ENCODE measurements at places on chromosomes 11 and 22.

GRCh38 chr22:23503142-23503541 lies 76.9 kb downstream of the IGLL1 start:
- DNase-seq: no peak

DNA sequence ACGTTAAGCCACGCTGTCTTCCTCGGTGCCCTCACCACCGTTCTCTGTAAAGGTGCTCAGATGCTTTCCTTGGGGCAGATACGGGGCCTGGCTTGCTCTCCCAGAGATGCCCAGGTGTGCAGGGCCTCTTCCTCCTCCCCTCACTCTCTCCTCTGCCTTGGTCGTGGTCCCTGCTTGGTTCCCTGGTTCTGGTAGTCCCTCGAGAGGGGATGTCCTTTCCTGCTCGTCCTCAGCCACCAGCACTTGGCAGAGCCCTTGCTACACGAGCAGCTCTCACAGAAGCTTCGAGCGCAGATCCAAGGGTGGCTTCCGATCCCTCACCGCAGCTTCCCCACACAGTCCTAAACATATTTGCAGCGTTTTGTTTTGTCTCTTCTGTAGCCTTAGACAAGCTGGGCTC lies 298.8 kb downstream of the TBC1D22A start:
- no peak for DNase-seq

DNA sequence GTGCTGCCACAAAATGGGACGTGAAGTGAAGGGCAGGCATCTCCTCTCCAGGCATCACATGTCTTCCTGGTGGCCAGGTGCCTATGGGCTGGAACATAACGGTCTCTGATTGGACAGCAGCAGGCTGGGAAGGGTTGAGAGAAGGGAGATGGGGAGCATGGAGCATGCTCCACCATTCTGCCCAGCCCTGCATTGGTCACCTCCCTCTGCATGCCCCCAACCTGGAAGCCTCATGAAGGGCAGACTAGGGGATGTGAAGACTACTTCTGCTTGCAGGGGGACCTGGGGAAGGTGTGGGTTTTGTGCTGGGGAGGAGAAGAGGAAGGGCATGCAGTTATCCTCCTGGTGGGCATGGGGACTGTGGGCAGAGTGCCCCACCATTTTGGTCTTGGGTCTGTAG lies 782.2 kb downstream of the TBC1D22A start:
- no peak for DNase-seq

- no peak for DNase-seq
Observed at GRCh38 chr22:48736593-48737460, 1090.8 kb downstream of the BRD1 start.

DNA sequence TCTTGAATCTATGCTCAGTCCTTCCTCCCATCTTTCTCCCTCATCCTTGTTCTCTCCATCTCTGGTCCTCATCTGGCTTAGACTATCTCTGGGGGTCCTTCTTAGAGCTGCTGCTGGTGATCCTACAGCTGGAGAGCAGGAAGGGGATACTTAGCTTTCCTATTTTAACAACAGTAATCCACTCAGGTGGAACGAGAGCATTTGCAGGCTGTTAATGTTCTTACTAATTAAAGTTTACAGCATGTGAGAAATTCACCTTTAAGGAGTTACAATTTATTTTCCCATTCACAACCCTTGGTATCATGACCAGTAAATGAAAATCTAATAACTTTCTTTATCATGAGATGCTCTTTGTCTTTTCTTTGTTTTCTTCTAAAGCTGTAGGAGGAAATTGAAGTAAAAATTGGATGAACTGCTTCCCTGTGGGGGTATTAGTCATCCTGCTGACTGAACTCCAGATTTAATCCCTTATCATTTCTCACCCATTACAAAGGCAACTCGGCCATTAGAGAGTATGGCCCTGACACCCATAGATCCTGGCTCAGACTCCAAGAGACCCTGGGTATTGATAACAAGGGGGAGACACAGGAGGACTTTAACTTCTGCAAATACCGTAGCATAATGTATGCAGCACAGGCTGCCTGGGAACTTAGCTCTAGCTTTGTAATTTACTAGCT lies 37.6 kb upstream of the MTNR1B start:
- DNase-seq: no peak

- DNase-seq: no peak
Observed at GRCh38 chr22:48890693-48891554, 936.7 kb downstream of the BRD1 start.

DNA sequence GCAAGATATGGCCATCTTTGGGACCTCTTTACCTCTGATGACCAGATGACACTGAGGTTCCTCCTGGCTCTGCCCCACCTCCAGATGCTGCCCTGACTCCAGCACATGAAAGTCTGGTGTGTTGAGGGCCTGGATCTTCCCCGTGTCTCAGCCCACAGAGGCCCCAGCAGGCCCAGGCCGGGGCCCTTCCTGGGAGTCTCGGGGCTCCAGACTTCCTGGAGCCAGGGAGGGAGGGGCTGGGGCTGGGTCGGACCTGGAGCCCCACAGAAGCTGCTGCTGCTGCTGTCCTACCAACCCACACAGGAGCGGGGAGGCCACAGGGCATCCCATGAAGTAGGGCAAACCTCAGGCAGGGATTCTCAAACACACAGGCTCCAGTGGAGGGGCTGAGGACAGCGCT lies 32.2 kb upstream of the WNT11 start:
- DNase-seq: no peak

DNA sequence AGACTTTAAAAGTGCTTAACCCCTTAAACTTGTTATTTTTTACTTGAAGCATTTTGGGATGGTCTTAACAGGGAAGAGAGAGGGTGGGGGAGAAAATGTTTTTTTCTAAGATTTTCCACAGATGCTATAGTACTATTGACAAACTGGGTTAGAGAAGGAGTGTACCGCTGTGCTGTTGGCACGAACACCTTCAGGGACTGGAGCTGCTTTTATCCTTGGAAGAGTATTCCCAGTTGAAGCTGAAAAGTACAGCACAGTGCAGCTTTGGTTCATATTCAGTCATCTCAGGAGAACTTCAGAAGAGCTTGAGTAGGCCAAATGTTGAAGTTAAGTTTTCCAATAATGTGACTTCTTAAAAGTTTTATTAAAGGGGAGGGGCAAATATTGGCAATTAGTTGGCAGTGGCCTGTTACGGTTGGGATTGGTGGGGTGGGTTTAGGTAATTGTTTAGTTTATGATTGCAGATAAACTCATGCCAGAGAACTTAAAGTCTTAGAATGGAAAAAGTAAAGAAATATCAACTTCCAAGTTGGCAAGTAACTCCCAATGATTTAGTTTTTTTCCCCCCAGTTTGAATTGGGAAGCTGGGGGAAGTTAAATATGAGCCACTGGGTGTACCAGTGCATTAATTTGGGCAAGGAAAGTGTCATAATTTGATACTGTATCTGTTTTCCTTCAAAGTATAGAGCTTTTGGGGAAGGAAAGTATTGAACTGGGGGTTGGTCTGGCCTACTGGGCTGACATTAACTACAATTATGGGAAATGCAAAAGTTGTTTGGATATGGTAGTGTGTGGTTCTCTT lies 2.8 kb downstream of the MALAT1 start:
- no peak for DNase-seq

DNA sequence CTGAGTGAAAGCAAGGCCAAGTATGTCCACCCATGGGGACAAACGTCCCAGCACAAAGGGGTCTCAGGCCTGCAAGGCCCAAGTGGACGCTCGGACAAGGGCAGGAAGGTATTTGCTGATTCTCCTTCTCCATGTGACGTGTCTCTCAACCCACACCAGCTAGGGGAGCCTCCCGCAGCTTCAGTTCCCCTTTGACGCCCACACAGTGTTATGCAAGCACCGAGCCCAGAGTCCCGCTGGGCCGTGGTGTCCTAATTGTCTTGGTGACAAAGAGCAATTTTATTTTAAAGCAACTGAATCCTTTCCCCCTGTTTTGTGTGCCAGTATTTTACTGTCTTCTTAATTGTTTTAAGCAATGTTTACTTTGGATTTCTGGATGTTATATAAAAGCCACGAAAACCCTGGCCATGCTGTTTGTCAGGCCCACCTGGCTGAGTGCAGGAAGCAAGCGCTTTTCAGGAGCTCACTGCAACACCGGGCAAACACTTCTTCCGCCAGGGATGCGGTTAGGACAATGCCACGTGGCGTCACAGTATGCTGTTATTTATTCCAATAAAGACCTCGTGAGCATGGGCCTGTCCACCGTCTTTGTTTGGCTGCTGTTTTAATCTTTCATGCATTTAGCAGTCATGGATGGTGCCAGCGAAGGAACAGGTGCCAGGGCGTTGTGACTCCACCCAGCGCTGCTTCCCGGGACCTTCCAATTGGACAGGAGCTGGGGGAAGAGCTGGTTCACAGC lies 8.2 kb upstream of the PARVG start:
- DNase-seq: no peak

GRCh38 chr11:86116386-86116726 lies 47.5 kb upstream of the PICALM start:
- peak; percentile 7 for DNase-seq

DNA sequence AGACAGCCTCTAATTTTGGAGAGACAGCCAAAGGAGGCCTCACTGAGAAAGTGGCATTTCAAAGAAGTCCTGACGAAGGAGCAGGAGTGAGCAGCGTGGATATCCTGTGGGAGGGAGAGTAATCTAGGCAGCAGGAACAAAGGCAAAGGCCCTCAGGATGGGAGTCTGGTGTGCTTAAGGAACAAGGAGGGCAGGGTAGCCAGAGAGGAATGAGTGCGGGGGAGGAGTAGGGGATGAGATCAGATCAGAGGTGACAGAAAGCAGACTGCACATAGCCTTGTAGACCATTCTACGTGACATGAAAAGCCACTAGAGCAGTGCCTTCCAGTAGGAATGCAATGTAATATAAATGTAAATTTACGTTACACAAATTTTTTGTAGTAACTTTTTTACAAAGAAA lies 5.6 kb downstream of the SLC36A4 start:
- DNase-seq: no peak

DNA sequence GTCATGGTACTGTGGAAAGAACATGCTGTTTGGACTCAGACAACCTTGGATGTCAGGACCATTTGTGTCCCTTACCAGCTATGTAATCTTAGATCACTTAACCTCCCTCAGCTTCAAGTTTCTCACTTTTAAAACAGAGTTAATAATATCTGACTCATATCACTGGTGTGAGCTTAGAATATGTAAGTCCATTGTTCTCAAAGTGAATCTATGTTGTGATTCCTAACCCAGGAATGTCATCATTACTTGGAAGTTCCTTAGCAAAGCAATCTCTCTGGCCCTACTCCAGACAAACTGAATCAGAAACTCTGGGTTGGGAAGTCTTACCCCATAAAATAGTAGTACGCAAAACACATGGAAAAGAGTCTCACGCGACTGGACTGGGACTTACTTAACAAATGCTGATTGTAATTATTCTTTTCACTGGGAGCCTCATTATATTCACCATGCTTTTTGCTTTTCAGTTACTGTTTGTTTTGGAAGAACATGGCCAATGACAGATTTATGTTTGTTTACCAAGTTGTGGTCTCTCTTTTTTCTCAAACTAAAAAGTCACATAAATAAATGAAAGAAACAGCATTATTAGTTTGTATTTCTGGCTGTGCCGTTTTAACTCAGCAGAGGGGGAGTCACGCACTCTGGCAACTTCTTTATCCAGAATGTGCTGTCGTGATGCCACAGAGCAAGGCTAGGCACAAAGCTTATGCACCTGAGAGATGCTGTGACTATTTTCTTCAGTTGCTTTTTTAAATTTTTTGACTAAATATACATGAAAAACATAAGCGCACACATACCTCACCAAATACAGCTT lies 217.7 kb upstream of the CTSC start:
- DNase-seq: no peak

DNA sequence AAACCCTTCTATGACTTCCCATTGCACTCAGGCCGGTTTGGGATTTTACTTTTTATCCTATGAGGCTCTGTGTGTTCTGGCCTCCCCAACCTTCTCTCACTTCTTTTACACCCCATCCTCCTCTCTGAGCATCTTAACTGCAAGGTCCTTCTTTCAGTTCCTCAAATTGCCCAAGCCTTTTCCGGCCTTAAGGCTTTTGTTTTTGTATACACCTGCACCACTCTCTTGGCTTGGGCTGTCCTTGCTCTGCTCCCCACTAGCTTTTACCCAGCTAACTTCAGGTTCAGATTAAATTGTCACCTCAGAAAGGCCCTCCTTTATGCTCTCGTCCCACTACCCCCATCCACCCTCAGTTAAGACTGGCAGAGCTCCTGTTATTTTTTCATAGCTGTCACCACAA lies 55.5 kb downstream of the FAM83F start:
- no peak for DNase-seq

DNA sequence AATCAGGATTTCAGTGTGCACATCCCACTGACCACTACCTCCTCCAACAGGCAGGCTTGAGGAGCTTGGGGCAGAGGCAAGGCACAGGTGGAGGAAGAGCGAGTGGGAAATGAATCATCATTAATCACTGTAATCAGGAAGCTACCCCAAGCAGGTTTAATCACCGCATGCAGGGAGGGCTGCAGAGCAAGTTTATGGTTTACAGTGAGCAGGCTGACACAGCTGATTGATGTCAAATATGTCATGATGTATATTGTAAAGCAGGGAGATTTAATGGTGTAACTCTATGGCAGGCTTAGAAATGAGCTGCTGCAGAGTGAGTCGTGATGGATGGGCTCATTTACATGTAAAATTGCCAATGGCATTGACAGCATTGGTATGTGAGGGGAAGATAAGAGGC lies 441.0 kb downstream of the NTM start:
- no peak for DNase-seq

DNA sequence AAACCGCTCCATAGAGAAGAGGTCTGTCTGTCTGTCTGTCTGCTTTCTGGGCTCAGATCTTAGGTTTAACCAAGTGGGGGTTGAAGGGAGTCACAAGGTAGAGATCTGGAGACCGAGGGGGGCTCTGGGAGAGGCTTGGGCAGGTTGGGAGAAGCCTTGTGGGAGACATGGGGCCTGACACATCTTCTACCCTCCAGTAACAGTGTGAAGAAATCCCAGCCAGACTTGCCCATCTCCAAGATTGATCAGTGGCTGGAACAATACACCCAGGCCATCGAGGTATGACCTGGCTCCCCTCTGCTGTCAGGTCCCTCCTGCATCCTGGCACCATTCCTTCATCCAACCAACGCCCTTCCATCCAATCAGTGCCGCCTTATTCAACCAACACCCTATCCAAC lies 7.4 kb downstream of the PRR33 start:
- DNase-seq: no peak

DNA sequence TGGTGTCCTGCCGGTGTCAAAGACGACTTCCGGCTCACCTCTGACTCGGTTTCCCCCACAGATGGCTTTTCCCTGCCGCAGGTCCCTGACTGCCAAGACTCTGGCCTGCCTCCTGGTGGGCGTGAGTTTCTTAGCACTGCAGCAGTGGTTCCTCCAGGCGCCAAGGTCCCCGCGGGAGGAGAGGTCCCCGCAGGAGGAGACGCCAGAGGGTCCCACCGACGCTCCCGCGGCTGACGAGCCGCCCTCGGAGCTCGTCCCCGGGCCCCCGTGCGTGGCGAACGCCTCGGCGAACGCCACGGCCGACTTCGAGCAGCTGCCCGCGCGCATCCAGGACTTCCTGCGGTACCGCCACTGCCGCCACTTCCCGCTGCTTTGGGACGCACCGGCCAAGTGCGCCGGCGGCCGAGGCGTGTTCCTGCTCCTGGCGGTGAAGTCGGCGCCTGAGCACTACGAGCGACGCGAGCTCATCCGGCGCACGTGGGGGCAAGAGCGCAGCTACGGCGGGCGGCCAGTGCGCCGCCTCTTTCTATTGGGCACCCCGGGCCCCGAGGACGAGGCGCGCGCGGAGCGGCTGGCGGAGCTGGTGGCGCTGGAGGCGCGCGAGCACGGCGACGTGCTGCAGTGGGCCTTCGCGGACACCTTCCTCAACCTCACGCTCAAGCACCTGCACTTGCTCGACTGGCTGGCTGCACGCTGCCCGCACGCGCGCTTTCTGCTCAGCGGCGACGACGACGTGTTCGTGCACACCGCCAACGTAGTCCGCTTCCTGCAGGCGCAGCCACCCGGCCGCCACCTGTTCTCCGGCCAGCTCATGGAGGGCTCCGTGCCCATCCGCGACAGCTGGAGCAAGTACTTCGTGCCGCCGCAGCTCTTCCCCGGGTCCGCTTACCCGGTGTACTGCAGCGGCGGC lies 5.5 kb downstream of the B3GNT6 start:
- peak; percentile 17 for DNase-seq

Measured in stimulated activated CD4-positive, alpha-beta T cell treated with anti-CD3 and anti-CD28 coated beads, Interleukin-12 subunit alpha, Interleukin-12 subunit beta, amount 100 ng/mL, for 4 hours (primary cell).